ENCODE measurements at places on chromosomes 5 and 9.

- DNase-seq = no peak
These were observed 7.3 kb upstream of the RAI14 start for GRCh38 chr5:34648840-34649158.

DNA sequence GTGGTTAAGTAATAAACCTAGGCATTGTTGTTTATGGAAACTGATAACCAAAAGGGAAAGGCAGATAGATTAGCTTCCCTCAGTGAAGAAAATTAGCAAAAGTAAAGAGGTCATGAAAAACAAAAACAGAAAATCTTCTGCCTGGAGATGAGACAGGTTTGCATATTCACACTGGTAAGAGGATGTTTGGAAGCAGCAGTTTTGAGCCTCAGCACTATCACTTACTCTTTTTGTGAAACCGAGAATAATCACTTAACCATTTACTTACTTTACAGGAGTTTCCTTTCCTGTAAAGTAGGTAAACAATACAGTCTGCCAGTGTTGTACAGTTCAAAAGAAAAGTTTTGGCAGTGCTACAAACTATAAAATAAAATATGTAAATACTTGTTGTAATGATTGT, 35.5 kb upstream of the EMB start:
- DNase-seq = no peak

GRCh38 chr9:70868661-70869652, 252.5 kb downstream of the TRPM3 start:
- DNase-seq = no peak

- DNase-seq = no peak
These were observed 92.4 kb upstream of the PRRC1 start for GRCh38 chr5:127425037-127425436.

GRCh38 chr5:10077791-10078545, 171.7 kb downstream of the ATPSCKMT start:
- DNase-seq = no peak

DNA sequence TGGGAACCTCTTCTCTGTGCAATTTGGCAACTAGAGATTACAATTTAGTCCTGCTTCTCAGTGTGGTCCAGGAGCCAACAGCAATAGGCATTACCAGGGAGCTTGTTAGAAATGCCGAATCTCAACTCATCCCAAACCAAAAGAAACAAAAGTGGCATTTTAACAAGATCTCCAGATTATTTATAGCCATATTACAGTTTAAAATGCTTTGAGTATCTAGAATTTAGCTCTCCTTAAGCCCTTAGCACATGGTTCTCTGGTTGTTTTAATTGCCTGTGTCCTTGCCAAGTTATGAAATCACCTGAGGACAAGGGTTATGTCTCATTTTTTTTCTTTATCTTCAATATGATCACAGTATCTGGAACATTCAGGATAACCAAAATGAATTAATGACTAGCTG, 51.6 kb upstream of the TAS2R1 start:
- DNase-seq = no peak

GRCh38 chr9:82031538-82032280, 43.1 kb downstream of the SPATA31D1 start:
- no peak for DNase-seq

DNA sequence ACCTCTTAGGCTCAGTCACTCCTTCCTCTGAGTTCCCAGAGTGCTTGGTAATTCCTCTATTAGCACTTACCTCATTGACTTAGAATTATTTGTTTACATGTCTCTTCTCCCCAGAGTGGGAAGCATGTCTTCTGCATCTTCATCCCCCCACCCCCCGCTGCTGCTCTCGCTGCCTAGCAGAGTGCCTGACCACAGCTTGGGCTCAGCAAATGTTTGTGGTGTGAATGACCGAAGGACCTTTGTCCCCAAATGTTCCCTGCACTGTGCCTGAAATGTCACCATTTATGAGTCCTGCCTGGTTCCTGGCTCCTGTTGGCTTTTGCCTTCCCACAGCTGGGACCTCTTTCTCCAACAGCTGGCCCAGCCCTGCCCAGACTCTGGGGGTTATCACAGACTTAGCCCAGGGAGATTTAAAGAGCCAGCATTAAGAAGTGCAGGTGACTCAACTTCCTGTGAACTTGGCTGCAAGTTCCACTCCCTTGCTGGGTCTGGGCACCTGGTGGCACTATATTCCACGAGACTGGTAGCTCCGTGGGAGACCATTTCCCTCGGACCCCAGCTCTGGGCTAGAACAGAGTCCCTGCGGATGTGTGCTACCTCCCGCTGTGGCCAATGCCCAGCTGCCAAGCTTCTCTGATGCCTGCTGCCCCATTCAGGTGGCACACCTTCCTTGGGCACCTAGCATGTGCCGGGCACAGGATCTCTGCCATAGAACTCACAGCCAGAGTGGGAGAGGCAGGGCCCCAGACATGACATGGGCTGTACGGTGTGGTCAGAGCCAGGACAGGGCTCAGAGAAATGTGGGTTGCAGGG, 1.8 kb upstream of the HMCN2 start:
- no peak for DNase-seq

- DNase-seq = no peak
These were observed 60.8 kb upstream of the KLF9 start for GRCh38 chr9:70475211-70475610.

DNA sequence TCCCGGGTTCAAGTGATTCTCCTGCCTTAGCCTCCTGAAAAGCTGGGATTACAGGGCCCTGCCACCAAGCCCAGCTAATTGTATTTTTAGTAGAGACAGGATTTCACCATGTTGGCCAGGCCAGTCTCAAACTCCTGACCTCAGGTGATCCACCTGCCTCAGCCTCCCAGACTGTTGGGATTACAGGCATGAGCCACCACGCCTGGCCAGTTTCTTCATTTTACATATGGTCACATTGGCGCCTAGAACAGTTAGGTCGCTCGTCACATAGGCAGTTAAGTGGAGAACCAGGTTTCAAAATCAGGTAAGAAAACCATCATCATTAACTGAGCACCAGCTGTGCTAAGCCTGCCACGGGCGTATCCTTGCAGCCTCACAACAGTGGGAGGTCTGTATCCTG, 36.1 kb downstream of the OLFML2A start:
- DNase-seq = no peak

DNA sequence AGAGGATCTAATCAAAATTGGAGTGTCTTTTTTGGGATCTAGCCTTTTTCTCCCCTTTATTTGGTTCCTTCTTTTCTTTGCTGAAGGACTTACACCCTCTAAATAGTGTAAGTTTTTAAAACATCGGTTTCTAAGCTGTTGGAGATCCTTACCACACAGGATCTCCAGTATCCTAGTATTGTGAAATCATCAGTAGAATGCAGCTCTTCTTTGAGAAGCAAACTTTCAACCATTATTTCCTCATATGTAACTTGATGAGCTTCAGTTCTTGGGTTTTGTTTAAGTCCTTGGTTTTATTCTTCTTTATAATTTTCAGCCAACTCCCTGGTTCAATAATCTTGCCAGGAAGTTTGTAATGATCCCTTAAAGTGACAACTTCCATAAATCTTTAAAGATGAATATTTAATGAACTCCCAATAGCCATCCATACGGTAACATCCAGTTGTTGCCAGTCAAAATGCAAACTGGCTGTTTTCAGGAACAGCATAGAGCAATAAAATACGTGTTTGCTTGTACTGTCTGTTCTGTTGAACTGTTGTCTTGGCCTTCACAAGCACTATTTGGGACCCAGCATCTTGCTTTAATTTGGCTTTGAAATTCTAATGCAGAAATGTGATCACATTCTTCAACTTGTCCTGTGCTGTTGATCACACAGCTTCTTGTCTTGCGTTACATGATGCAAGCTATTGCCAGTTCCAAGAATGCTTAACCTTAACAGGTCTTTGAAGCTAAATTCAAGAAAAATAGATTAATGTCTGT, 34.8 kb upstream of the TTC23L start:
- no peak for DNase-seq

DNA sequence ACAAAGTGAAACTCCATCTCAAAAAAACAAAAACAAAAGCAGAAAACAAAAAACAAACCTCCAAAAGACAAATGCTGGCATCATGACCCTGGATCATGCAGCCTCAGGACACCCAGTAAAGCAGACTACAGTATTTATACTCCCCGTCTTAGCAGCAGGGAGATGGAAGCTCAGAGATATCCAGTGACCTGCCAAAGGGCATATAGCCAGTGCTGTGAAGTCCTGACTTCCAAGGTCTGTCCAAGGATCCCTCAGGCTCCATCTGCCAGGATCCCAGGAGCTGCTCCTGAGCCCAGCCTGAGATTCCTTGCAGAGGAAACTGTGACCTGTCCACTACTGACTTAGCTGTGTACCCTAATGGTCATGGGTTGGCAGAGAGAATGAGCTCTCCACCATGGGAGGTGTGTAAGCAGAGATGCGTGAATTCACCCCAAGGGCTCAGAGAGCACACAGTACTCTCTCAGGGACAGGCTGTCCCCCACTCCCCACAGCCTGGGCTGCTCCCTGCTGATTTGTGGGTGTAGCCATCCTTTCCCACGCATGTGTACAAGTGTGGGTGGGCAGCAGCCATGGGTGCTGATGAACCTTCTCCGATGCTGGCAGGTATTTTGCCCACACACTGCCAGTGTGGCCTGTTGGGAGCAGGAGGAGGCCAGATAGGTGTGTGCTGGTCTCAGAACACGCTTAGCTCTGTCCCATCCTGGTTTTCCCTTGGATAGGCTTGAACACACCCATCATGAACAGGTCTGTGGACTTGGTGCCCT, 2.1 kb upstream of the WNK2 start:
- DNase-seq = no peak

DNA sequence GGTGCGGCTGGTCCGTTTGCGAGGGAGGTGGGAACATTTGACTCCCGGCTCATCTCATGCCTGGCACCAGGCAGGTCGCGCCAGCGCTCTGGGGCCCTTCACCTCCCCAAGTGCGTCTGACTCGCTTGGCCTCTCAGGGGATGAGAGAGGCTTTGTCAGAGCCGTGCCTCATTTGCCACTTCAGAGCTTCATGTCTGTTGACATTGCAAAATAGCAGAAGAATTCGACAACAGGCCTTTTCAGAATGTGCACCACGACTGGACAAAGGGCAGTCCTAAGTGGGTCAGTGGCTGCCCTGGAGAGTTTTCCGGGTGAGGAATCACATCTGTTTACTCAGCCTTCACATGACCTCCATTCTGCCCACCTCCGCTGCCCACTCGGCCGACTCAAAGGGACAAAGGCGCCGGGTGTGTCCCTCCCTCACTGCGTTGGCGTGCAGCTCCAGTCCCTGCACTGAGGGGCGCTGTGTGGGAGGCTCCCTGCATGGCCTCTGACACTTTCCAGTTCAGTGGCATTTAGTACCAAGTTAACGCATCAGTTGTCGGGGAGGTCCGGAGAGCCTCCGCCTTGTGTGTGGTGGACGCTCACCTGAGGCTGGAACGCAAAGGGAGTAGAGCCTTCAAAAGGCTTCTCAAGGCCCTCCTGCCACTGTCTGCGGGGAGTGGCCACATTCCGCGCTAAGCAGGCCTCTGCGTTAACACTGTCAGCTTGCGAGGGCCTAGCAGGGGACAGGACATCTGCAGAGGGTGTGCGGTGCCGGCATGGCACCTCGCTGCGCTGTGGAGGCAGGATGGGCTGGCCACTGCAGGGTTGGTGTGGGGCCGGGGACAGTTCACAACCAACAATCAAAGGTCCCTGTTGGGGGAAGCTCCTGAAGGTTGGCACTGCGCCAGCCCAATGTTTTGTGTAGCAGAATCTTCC, 171.5 kb downstream of the NXNL2 start:
- DNase-seq = no peak

- DNase-seq = no peak
These were observed at the start of gene SEMA5A for GRCh38 chr5:9545992-9546851. SEMA5A (minus strand) TSS chr5:9546075; CDS start chr5:9379946, 166,129 bp downstream.

DNA sequence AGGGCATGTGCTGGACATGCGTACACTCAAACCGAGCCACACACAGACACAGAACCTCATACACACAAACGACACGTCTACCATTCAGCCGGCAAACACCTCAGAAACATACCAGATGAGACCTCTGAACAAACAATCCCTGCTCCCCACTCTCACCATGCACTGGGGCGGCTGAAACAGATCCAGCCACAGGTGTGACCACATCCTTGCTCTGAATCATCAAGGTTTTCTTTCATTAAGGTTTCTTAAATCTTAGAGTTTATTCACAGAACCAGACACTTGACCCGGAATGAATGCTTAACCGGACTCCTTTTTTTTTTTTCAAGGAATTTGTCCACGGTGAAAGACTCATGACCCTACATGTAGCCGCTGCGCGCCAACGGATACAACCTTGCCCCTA, 26.2 kb downstream of the TERT start:
- DNase-seq = peak; percentile 22

DNA sequence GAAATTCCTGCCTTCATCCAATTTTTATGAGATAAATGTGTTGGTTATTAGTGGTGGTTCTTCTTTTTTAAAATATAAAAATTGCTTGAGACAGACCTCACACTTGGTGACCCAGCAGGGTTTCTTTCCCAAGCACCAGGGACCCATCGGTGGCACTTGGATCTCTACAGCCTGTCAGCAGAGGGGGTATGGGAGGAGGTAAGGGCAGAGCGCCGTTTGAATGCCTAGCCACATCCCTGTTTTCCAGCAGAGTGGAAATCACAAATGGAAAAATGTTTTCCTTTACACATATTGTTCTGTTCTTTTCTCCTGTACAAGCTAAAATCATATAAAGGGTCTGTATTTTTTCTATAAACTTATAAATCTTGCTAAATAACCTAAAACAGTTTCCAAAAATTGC, 248.0 kb downstream of the NR3C1 start:
- no peak for DNase-seq

DNA sequence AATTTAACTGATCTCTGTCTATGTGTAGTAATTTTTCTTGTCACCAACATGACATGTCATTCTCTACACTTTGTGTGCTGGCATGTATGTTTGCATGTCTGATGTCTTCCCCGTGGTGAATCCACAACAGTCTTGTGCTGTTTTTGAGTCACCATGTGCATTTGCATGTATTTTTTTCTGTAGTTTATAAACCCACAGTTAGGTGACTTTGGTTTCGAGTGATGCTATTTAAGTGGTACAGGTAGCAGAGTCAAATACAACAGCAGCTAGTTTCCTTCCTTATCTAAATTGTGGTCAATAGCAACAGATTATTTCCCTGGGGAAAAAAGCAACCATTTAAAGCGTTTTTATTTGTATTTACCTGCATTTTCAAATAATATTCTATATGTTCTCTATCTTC, 89.9 kb upstream of the FSD1L start:
- no peak for DNase-seq

- DNase-seq = no peak
These were observed 21.8 kb downstream of the PCDHAC2 start for GRCh38 chr5:140988100-140988499.

- DNase-seq = no peak
These were observed 76.3 kb downstream of the SCAI start for GRCh38 chr9:125066839-125067619.

GRCh38 chr5:156121234-156121633, 205.7 kb upstream of the SGCD start:
- no peak for DNase-seq

GRCh38 chr5:56161439-56161823, 71.7 kb downstream of the ANKRD55 start:
- no peak for DNase-seq

GRCh38 chr9:133468777-133469421, 9.1 kb downstream of the CACFD1 start:
- no peak for DNase-seq

Measured in activated naive CD8-positive, alpha-beta T cell treated with anti-CD3 and anti-CD28 coated beads, Interleukin-2, amount 50 U/mL, for 16 hours (primary cell).